ENCODE measurements at places on chromosomes 4 and X.

GRCh38 chr4:182795446-182796238, 121.5 kb downstream of the DCTD start:
- DNase-seq = no peak

GRCh38 chrX:150229030-150229429, 134.1 kb upstream of the MAMLD1 start:
- no peak for DNase-seq

DNA sequence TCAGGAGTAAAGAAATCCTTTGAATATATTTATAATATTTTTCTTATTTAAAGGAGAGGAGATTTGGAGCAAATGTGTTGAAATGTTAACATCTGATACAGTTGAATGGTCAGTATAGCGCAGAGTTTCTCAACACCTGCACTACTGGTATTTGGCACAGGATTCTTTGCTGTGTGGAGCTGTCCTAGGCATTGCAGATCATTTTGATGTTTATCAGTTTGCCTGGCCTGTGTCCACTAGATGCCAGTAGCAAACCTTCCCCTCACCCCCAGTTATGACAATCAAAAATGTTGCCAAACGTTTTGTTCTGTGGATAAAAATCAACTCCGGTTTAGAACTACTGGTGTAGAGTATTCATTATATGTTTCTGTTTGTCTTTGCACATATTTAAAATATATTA, 765.3 kb upstream of the SLIT2 start:
- no peak for DNase-seq

GRCh38 chr4:67701517-67701850, 529 bp upstream of the UBA6 start:
- no peak for DNase-seq

DNA sequence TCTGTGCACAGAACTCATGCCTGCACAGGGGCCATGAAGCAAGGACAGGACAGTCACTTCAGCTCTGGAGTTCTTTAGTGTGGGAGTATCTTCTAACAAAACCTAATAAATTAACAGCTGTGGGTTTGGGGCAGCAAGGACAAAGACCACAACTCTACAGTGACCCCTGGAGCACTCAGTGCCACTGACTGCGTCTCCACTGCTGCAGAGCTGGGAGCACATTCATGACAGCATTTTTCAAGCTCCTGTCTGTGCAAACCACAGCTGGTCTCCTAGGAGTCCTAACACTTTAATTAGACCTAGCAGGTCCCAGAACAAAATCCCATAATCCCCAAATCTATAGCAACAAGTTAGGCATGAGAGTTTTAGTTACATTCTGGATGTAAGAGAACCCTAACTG, 76.5 kb downstream of the RTL9 start:
- DNase-seq = no peak

GRCh38 chr4:11415409-11416070, 13.2 kb downstream of the HS3ST1 start:
- DNase-seq = no peak

- no peak for DNase-seq
Observed at GRCh38 chr4:3308691-3309090, 15.9 kb downstream of the RGS12 start.

DNA sequence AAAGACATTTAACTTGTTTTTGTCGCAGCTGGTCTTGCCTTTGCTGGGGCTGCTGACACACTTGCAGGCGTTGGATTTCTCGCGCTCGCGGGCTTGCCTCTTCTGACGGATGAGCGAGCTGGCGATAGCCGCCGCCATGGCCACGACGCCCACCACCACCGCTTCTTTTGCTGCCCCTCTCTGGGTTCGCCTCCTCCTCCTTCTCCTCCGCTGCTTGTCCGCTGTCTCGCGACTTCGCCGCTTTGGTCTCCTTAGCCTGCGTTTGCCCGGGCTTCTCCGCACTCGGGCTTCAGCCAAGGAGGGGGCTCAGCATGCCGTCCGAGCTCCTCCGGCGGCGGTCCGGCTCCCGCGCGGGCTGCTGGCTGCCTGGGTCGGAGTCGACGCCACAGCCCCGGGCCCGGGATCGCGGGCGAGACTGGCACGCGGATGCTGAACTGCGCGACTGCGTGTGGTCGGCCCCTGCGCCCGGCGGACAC, 613 bp downstream of the FGF13 start:
- no peak for DNase-seq

- DNase-seq = no peak
Observed at GRCh38 chr4:177001271-177002175, 208.8 kb upstream of the VEGFC start.

DNA sequence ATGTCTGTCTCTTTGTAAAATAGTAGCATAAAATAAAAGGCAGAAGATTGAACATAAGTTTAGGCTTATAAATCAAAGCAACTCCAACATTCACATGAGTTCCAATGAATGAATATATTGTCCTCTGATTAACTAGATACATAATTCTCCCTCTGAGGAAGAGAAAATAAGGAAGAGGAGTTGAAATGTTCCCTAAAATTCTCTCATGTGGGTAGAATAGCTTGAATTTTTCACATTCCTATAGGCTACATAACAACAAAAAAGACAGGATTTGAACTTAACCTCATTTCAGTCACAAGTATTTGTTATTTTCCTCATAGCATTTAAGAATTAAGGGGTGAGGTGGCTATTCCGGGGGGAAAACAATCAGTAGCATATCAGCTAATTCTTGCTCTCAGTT, 462.4 kb upstream of the NDST4 start:
- no peak for DNase-seq

- no peak for DNase-seq
Observed at GRCh38 chrX:96027407-96027806, 657.2 kb upstream of the DIAPH2 start.

Data from omental fat pad (tissue), 4 donors.